BJ (cell line): ENCODE measurements at places on chromosomes 12 and 14.

DNA sequence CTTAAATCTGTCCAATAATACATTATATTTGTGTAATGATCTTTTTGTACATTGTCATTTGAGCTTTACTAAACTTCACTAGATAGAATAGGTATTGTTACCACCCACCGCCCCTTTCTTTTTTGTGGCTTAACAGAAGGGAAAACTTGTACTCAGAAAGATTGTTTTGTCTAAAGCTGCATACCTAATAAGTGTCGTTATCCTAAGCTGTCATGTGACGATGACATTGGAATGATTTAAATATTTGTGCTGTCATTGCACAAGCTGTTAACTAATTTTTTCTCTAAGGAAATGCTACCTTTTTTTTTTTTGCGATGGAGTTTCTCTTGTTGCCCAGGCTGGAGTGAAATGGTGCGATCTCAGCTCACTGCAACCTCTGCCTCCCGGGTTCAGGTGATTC, 3.6 kb downstream of the DIP2B start:
- no peak for DNase-seq

GRCh38 chr12:19382111-19382526, 57.2 kb upstream of the AEBP2 start:
- DNase-seq, result peak; percentile 20

DNA sequence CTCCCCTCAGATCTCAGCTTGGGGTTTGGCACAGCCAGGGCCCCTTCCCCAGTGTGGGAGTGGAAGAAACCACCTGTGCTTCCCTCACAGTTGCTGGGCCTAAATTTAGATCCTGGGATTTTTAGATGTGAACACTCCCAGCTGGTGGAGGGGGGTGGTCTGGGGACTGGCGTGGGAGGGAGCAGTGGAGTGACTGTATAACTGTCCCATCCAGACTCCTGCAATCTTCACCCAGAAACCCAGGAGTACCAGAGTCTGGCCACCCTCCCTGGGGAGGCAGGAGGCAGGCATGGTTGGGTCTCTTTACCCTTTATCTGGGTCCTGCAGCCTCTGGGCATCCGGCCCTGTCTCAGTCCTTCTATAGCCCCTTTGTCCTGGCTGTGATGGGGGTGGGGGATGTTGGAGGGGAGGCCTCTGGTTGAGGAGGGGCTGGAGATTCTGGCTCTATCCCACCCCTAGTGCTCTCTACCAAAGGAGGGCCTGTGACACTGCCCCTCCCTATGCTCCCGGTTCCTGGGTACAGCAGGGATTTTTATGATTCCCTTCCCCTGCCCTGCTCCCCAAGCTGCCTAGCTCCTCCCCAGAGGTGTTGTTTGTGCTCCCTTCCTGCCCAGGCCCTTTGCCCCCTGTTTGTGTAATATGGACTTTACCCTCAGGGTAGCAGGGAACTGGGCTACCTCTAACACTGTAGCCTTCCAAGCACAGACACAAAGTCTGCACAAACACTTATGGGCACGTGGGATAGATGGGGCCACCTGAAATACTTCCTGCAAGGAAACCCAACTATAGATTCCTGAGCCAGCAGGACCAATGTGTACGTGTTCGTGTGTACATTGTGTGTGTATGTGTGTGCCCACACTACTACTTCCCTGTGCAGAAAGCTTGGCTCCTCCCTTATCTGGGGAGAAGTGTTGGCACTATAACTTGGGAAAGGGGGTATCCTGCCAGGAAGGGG, 1.7 kb downstream of the ERBB3 start:
- no peak for DNase-seq

- DNase-seq, result no peak
Observed at GRCh38 chr14:50399251-50400032, 2.8 kb upstream of the CDKL1 start.

GRCh38 chr12:6941267-6941666, 2.3 kb upstream of the RNU7-1 start:
- DNase-seq, result no peak

GRCh38 chr14:68376067-68376779, 416.6 kb downstream of the ZFP36L1 start:
- DNase-seq, result no peak

DNA sequence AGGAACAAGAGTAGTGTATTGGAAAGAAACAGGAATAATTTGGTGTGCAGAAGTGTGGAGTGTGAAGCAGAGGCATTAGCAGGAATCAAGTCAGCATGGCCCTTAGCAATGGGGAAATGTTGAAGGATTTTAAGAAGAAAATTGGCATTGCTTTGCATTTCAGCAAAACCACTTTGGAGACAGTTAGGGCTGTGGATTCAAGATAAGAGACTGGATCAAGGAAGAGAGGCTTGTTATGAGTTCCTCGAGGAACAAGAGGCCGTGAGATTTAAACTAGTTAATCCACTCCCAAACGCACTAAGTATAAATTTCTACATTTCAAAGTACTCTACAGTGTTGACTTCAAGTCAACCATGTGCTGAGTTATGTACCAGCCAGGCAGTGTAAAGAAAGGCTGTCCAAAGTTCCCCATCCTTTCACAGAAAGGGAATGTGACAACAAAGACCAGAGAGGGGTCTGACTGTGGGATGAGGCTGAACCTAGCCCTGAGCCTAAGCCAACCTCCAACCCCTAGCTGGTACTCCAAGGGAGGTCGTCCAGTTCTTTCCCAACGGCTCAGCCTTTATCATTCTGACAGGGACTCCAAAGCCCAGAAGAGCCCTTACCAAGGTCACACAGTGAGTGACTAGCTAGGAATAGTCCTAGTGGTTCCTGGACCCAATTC, 91.2 kb upstream of the BMP4 start:
- DNase-seq, result no peak

- no peak for DNase-seq
Observed at GRCh38 chr14:57987051-57987450, 121.2 kb upstream of the SLC35F4 start.

- DNase-seq, result no peak
Observed at GRCh38 chr12:51174501-51174900, 1.6 kb upstream of the TFCP2 start.

DNA sequence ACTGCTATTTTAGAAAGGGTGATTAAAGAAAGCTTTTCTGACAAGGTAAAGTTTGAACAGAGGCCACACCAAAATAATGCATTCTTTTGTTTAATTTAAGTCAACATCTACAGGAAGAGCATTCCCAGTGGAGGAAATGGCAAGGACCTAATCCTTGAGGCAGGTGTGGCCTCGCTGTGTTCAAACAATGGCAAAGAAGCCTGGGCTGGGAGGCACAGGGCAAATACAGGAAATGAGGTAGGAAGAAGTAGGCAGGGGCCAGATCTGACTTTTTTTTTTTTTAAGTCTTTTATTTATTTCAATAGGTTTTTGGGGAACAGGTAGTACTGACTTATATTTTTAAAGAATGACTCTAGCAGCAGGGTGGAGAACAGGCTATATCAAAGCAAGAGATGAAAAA, 53.5 kb downstream of the ARMH4 start:
- no peak for DNase-seq

DNA sequence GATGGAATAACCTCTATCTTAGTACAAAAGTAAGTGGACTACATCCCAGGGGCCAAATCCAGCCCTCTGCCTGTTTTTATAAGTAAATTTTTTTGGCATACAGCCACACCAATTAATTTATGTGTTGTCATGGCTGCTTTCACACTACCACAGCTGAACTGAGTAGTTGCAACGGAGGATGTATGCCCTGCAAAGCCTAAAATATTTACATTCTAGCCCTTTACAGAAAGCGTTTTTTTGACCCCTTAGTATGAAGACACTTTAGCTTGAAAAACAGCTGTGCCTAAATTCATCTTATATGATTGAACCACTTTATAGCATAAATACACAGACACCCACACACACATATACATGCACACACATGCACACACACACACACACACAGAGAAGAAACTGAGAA, 501.6 kb downstream of the EGLN3 start:
- no peak for DNase-seq
